ENCODE measurements at places on chromosomes 12 and 14. TPM values are rescaled to one million over a fixed set of nuclear protein-coding genes. Genes with fewer than 3 reads are reported as not detected.

WSCD2 gene
- not detected for total RNA-seq

TSPAN11 gene
- total RNA-seq: not detected

PTPN21 gene
- 0.53 TPM for total RNA-seq

GPR65 gene
- 35.0 TPM for total RNA-seq

ERBB3 gene
- not detected for total RNA-seq

RAB15 gene
- 1.8 TPM for total RNA-seq

FOXG1 gene
- total RNA-seq: not detected

C1R gene
- total RNA-seq: 1.7 TPM

SLC5A8 gene
- not detected for total RNA-seq

LHX5 gene
- total RNA-seq: not detected

SLC48A1 gene
- 5.1 TPM for total RNA-seq

SMIM41 gene
- not detected for total RNA-seq

CEP128 gene
- 18.1 TPM for total RNA-seq

RIPK3 gene
- 15.5 TPM for total RNA-seq

TMTC1 gene
- total RNA-seq: not detected

TBX3 gene
- not detected for total RNA-seq

PIANP gene
- total RNA-seq: 0.17 TPM

CMTM5 gene
- not detected for total RNA-seq

LRCOL1 gene
- total RNA-seq: not detected

NUP107 gene
- total RNA-seq: 111 TPM

CLEC2A gene
- total RNA-seq: not detected

PARPBP gene
- 46.9 TPM for total RNA-seq

LMNTD1 gene
- total RNA-seq: not detected

PLEKHD1 gene
- total RNA-seq: 0.14 TPM
